8988T (cell line): ENCODE measurements at places on chromosomes 11 and 22.

DNA sequence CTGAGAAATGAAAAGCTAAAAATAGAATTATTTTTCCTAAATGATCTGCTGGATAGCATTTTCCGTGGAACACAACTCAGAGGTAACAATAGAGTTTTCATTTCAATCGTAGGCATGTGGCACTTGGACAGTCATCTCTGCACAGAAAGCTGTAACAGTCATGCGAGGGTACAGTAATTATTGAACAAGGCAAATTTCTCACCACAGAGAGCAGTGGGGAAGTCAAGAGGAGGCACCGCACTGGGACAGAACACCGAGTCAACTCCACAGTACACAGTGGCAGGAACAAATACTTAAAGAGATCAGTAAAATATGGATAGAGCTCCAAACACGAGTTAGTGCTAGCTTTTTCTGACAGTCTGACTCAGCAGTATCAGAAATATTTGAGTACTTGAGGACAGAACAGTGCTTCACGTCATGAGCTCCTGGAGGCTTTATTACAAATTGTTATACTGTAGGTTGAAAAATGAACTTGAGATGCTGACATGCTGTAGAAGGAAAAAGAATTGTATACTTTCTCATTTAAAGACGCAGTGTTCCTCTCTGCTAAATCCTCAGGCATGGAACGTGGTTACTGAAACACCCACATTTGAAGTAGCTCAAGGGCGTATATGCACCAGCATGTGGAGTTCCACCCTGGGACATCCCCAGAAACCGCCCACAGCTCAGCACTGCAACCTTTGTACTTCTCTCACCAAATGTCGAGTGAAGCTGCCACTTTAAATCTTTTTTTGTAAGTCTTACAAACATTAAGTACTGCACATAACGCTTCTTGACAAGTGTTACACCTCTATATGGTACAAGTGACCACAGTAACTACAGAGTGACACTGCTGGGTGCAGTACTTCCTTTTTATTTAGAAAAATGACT lies 27.4 kb upstream of the YPEL1 start:
- DNase-seq: no peak

- no peak for DNase-seq
Observed at GRCh38 chr22:47806894-47807293, 1044.4 kb downstream of the TBC1D22A start.

- DNase-seq: no peak
Observed at GRCh38 chr11:35905646-35906276, 38.1 kb upstream of the LDLRAD3 start.

DNA sequence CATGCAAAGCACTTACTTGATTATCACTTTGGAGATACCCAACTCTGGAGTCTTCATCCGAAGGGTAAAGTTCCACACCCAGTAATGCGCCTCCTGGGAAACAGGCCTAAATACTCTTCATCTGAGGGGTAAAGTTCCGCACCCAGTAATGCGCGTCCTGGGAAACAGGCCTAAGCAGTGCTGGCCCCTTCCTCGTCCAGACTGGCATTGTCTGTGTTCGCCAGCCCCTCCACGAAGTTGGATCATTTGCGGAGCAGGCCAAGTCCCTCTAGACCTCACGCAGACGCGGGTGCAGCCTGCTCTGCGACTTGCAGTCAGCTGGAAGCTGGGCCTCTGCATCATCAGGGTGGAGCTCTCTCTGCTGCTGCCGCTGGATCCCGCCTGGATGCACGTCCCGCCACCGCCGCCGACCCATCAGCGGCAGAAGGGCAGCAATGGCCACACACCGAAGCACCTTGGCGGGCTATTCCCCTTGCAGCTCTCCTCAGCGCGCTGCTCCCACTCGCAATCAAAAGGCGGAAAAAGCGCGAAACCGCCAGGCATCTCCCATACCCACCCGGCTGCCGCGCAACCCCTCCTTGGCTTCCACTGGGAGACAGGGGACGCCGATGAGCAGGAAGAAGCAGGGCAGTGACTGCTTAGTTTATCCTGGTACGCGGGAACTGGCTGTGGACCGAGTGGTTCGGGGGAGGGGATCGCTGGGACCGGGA lies 34.1 kb upstream of the GLYATL1 start:
- no peak for DNase-seq

DNA sequence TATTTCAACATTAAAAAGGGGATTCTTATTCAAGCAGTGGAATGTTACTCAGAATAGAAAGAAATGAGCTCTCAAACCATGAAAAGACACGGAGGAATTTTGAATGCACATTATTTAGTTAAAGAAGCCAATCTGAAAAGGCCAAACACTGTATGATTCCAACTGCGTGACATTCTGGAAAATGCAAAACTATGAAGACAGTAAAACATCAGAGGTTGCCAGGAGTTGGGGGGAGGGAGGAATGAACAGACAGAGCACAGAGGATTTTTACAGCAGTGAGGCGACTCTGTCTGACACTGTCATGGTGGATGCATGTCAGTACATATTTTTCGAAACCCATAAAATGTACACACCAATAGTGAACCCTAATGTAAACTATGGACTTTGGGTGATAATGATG lies 22.9 kb upstream of the THY1 start:
- no peak for DNase-seq
